ENCODE measurements at places on chromosomes 4 and X. TPM values are rescaled to one million over a fixed set of nuclear protein-coding genes. Genes with fewer than 3 reads are reported as not detected.
A peak's percentile ranks its signal among the peaks of the same experiment; 100 is the strongest.

- H3K4me1 ChIP-seq: peaks cover 96% of the 10 kb centered on the region
- H3K36me3 ChIP-seq: peaks cover 4% of the 10 kb centered on the region
- no peaks in the 10 kb centered on the region for H3K27me3 ChIP-seq
- no peak overlapping the region for H3K27ac ChIP-seq
- H3K4me3 ChIP-seq: no peak overlapping the region
These were observed 7.9 kb downstream of the HTRA3 start for GRCh38 chr4:8277356-8278008.

FHDC1 gene
- 3.6 TPM for total RNA-seq

DNA sequence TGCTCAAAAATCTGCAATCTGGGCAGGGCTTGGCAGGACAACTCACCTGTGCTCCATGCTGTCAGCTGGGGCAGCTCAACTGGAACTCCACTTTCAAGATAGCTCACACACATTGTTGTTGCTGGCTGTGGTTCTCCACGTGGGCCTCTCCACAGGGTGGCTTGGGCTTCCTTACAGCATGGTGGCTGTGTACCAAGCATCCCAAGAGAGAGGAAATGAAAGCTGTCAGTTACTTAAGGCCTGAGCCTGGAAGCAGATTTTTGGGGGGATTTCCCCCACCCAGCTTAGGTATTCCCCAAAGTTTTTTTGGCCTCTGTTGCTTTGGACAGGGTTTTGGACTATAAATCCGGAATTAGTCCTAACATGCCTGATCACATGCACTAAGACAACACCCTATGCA is 81.0 kb downstream of the BCOR start:
- no peak for DNase-seq
- no peak overlapping the region for H3K27ac ChIP-seq
- H3K36me3 ChIP-seq: no peaks in the 10 kb centered on the region
- H3K4me3 ChIP-seq: no peak overlapping the region
- H3K27me3 ChIP-seq: peaks cover 56% of the 10 kb centered on the region
- peaks cover 20% of the 10 kb centered on the region for H3K4me1 ChIP-seq

SAGE1 gene
- not detected for total RNA-seq

SMPX gene
- 281 TPM for total RNA-seq

DNA sequence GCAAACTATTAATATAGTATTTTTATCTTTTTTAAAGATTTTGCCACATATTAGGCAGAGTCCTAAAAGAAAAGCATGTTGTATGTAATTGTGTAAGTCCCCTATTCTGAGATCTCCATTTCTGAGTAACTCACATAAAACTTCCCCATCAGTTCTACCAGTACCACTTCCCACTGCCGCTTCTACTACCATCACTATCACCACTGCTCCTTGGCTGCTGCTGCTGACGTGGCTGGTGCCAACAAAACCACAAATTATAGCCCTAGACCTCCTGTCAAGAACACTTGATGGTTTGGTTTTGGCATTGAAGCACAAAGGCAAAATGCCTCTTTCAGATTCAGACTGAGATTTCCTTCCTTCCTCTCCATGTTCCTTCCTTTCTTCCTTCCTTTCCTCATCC is 106.4 kb downstream of the MMRN1 start:
- no peak overlapping the region for H3K27ac ChIP-seq
- peaks cover 2% of the 10 kb centered on the region for H3K4me1 ChIP-seq
- H3K4me3 ChIP-seq: no peak overlapping the region
- H3K36me3 ChIP-seq: no peaks in the 10 kb centered on the region
- H3K27me3 ChIP-seq: no peaks in the 10 kb centered on the region
- DNase-seq: no peak

GRCh38 chrX:17038681-17039161 is 92.3 kb downstream of the REPS2 start:
- H3K27me3 ChIP-seq: peaks cover 31% of the 10 kb centered on the region
- no peaks in the 10 kb centered on the region for H3K36me3 ChIP-seq
- H3K27ac ChIP-seq: peak overlapping the region; percentile 53
- H3K4me1 ChIP-seq: peaks cover 6% of the 10 kb centered on the region

DNA sequence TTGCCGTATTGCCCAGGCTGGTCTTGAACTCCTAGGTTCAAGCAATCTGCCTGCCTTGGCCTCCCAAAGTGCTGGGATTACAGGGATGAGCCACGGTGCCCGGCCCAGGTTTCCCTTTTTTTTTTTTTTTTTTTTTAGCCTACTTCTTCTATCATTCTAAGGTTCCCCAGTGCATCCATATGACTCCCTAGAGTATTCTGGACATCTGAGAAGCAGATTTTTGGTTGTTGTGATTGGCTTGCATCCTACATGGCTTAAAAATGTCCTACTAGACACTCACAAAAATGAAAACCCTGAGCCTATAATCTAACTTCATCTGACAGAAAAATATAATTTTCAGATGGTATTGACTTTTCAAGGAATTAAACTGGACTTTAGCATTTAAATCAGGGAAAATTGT is 41.7 kb downstream of the SMIM14 start:
- no peak for DNase-seq
- no peaks in the 10 kb centered on the region for H3K4me1 ChIP-seq
- no peak overlapping the region for H3K4me3 ChIP-seq
- no peaks in the 10 kb centered on the region for H3K27me3 ChIP-seq

Data from muscle of leg (tissue), 16 donors.